Activated T-cell treated with anti-CD3 and anti-CD28 coated beads, Interleukin-2, amount 50 U/mL, for 24 hours (primary cell): ENCODE measurements at places on chromosomes 6 and 20.

- DNase-seq: no peak
These were observed 15.4 kb downstream of the ENPP3 start for GRCh38 chr6:131652472-131652871.

GRCh38 chr6:39847221-39847620 lies 55.0 kb downstream of the DAAM2 start:
- no peak for DNase-seq

- DNase-seq: no peak
These were observed 1.4 kb downstream of the PAQR8 start for GRCh38 chr6:52363228-52363867.

GRCh38 chr6:2550247-2550646 lies 200.5 kb downstream of the MYLK4 start:
- DNase-seq: no peak

- no peak for DNase-seq
These were observed 31.3 kb downstream of the GPRC6A start for GRCh38 chr6:116797585-116797984.

DNA sequence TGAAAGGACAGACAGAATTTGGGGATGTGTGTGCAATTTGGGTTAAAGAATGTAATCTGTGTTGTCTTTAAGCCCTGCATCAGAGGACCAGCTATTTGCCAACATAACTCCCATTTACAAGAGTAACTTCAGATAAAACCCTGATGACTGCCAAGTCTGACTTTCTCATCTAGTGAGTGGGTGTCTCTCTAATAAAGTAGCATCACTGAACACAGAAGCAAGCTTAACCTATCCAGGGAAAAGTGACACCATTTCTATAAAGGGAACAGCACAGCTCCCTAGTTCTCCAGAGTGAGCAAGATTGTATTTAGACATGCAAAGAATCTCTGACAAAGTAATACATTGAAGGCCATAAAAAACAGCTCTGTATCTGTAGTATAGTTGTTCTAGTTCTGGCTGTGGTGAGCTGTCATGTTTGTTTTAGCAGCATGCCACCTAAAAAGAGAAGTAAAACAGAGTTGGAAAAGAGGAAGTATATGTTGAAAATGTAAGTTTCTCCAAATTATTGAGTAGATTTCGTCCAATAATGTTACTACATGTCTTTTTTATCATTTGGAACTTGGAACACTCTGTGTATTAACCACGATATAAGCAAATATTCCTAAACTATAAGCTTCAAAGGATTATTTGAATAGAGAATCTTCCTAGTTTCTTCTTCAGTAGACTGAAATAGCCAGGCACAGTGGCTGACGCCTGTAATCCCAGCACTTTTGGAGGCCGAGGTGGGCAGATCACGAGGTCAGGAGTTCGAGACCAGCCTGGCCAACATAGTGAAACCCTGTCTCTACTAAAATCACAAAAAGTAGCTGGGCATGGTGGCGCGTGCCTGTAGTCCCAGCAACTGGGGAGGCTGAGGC lies 8.8 kb upstream of the PIM1 start:
- no peak for DNase-seq

DNA sequence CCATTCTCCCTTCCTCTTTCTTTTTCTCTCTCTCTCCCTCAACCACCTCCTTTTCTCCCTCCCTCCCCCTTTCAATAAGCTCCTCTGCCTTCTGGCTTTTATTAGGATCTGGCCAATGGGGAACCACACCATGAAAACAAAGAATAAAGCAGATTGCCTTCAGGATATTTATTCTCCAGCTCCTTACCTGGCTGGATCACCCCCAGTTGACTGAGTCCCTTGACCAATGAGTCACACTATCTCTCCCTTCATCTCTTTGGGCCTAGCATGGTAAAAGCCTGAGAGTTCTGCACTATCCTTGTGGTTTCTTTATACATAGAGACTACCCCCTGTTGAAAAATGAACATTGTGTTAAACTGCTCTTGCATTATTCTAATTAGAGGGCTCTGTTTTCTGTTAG lies 476.8 kb downstream of the EPHA7 start:
- DNase-seq: no peak

- no peak for DNase-seq
These were observed 2.9 kb upstream of the PRSS35 start for GRCh38 chr6:83509441-83509840.

GRCh38 chr6:119459207-119459974 lies 109.8 kb upstream of the MAN1A1 start:
- no peak for DNase-seq

DNA sequence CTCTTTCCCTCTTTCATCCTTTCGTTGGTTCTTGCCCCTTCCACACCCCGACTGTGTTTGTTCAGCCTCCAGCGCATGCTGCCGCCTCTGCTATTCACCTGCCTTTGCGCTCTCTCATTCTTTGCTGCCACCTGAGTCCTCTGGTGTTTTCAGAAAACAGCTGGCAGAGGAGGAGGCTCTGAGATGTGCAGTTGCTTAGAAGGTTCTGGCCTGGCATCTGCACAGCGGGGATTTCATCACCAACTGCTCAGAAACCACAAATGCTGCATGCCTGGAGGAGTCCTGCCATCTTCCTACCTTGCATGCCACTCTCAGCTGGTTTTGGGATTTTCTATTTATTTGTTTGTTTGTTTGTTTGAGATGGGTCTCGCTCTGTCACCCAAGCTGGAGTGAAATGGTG lies 39.2 kb upstream of the CLDN20 start:
- no peak for DNase-seq

GRCh38 chr6:163455552-163455951 lies 41.0 kb downstream of the QKI start:
- no peak for DNase-seq

GRCh38 chr20:44304383-44304782 lies 6.6 kb downstream of the FITM2 start:
- no peak for DNase-seq

- DNase-seq: no peak
These were observed 158.1 kb upstream of the ARG1 start for GRCh38 chr6:131414956-131415355.

DNA sequence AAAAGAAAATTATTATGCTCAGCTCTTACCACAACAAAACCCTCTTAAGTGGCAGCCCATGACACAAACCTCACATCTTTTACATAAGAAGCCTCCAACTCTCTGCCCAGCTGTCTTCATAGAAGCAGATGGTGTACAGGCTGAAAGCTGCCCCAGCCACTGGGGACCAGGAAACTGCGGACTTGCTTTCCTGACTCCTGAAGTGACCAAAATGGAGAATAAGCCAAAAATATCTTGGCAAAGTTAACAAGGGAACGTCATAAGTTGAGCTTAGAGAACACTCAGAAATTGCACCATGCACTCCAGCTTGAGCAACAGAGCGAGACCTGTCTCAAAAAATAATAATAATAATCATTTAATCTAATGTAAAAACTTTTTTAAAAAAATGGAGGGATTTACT lies 160.3 kb upstream of the CDYL start:
- DNase-seq: no peak
